Activated CD4-positive, alpha-beta T cell treated with anti-CD3 and anti-CD28 coated beads for 4 hours (primary cell): ENCODE measurements at places on chromosomes 1 and 21.

DNA sequence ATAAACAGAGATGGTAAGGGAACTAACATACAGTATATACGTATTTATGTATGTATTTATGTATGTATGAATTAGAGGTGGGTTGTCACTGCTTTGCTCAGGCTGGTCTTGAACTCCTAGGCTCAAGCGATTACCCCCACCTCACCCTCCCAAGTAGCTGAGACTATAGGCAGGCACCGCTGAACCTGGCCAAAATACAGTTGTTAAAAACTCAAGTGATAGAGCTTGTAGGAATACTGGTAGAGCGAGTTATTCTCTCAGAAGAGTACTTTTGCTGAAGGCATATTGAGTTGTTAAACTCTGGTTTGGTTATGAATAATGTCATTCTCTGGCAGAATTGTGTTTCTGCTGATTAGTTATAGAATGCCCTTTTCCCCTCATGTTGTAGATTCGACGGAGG, 38.9 kb downstream of the UBE4B start:
- no peak for DNase-seq

- DNase-seq: no peak
Measured at GRCh38 chr1:30618335-30618747, 105.0 kb downstream of the MATN1 start.

- DNase-seq: peak; percentile 62
Measured at GRCh38 chr1:67760030-67760821, 73.0 kb downstream of the GNG12 start.

GRCh38 chr1:224513787-224514209, 79.2 kb upstream of the WDR26 start:
- DNase-seq: peak; percentile 72

DNA sequence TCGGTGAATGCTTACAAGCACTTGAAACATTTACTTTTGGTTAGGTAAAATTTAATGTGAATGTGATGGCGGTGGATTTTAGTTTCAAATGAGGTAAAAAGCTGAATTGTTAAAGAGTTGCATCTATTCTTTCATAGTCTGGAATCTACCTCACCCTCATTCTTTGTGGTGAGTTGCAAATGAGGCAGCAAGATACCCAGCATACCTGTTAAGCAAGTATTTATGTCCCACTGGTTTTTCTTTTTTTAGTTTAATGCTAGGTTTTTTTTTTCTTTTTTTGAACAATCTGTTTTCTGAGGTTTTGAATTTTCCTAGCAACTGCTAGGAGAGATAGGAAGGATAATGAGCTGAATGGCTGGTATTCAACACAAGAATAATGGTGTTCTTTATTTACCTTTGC, 127.9 kb upstream of the CACYBP start:
- DNase-seq: no peak

DNA sequence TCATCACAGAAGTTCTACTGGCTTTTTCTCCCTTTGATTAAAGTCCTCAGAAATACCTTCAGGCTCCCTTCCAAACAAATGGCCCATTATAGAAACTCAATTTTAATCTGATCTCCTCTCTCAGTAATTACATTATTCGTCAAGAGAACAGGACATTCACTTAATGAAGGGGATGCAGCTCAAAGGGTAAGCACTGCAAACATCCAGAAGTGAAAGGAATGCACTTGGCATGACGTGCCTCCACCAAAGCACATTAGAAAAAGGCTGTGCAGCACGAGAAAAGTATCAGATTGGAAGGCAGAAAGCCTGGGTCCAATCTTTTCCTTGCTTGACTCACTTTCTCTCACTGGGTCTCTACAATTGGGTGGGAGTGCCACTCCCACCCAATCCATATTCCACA, 222.6 kb upstream of the BEND5 start:
- no peak for DNase-seq

DNA sequence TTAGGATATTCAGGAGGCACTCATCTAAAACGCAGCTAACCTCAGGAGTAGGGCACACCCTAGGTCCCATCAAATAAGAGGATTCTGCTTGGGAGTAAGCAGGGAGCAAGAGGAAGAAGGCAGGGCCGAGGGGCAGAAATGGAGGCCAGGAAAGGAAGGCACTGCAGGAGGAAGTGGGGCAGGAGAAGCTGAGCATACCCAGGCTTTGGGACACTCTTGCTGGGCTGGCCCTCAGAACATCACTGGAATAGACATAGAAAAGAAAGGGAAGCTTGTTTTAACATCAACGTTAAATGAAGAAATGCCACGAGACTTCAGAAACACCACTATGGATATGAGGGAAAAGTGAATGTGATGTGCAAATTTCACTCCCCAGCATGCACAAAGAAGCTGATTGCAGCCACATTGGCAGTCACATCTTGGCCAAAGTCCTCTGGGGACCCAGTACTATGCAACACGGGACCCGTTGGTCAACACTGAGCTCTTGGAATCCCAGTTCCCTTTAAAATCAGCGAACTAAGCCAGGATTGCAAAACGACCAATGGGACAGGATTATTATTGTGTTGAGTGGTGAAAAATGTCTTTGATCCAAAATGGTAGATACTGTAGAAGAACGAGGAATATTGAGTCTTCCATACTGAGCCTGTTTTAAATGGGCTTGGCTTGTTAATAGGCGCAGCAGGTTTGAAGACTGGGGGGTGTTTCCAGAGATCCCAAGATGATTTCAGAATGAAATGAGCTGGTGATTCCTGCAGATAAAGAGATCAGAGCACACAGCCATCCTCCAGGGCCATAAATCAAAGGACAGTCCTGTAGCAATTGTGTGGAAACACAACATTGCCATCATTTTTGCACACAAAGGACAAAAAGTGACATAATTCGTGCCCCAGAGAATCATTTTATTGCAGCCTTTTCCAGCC, 152.4 kb downstream of the TOMM20 start:
- DNase-seq: no peak

- no peak for DNase-seq
Measured at GRCh38 chr1:24702511-24703293, 42.5 kb upstream of the CLIC4 start.

DNA sequence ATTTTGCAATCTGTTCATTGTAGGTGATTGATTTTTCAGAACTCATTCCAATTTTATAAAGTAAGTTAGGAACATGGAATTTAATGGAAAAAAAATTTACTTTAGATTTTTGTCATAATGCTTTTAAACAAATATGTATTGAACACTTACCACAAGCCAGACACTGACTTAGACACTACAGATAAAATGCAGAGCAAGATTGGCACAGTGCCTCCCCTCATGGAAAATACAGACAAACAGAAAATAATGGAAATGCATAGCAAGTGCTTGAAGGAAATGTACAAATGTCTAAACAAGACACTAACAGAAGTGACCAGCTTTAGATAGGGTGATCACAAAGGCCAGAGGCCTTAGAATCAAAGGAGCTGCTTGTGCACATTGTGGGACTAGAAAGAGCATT, 260.5 kb upstream of the ADGRL2 start:
- no peak for DNase-seq

DNA sequence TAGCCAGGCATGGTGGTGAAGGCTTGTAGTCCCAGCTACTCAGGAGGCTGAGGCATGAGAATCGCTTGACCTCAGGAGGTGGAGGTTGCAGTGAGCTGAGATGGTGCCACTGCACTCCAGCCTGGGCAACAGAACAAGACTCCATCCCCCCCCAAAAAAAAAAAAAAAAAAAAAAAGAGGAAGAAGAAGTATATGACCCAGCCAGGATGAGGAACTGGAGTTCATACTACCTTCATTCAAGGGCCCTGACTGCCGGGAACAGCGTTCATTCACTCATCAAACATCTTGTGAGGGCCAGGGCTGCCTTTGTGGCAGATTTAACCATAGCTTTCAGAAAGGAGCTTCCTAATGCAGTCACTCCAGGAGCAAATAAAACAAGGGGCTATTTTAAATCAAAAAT, 127.6 kb downstream of the MRPS6 start:
- no peak for DNase-seq

- no peak for DNase-seq
Measured at GRCh38 chr1:12475101-12475500, 142.9 kb downstream of the DHRS3 start.

GRCh38 chr1:192907545-192908243, 98.9 kb downstream of the RGS2 start:
- DNase-seq: no peak

DNA sequence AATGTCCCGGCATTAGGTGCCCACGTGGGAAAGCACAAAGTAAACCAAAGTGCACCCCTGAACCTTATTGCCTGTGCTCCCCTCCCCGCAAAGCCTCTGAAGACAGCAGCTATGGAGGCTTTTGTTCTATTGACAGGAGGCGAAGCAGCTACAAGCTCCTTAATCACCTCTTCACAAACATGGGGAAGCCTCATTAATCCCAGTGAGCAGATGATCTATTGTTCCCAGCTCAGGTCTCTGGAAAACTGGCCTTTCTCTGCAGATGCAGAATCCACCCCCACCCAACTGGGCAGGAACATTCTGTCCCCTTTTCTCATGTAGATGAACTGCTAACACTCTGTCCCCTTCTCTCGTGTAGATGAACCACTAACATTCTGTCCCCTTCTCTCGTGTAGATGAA, 190.5 kb upstream of the CSF3R start:
- no peak for DNase-seq

GRCh38 chr21:36022427-36023091, 37.8 kb downstream of the SETD4 start:
- no peak for DNase-seq

DNA sequence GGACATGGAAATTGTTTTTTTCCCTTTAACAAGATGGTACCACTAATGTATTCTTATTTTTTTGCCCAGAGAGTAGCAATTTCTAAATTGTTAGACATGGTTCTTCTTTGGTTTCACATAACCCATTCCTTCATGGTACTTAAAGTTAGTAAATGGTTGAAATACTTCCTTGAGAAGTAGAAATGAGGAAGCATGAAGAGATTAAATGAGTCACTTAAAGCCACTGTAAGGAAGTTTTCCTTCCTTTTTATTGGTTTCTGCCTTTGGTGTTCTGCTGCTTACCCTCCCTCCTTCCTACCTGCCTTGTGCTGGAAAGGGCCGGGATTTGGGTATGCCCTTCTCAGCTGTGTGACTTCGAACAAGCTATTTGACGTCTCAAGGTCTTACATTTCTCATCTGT, 101.0 kb downstream of the KIF26B start:
- no peak for DNase-seq

GRCh38 chr1:14956579-14957195, 196.9 kb upstream of the TMEM51 start:
- DNase-seq: no peak

GRCh38 chr1:180252638-180253536, 22.8 kb downstream of the LHX4 start:
- DNase-seq: peak; percentile 47

DNA sequence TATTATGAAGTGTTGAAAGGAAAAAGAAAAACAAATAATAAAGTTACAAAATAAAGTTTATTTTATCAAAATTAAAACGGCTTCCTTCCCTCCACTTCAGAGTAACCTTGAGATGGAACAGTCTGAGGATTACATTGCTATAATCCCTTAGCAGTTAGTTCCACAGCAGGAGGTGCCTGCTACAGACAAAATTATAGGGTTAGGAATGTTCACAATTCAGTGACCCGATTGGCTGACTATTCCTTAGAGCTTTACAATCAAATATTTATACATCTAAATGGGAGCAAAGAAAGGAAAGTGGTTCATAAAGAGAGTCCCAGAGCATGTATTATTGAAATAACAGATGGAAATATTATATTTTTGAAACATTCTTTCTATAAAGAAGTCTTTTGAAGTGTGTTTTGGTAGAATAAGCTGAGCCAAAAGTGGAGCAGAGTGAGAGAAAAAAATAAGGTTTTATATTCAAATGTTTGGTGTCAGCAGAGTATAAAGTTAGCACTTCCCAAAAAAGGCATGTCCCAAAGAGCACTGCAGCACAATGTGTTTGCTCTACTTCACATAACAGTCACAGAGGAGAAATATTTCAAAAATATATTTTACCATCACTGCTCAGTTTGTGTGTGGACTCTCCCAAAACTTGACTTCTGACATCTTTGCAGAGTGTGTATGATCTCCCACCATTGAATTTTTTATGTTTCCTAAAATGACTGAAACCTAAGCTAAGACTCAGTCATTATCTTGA, 71.4 kb upstream of the GORAB start:
- DNase-seq: no peak

- no peak for DNase-seq
Measured at GRCh38 chr1:35447278-35447677, 109.9 kb downstream of the KIAA0319L start.

GRCh38 chr1:1361982-1362423, 3.6 kb upstream of the MXRA8 start:
- DNase-seq: no peak

- no peak for DNase-seq
Measured at GRCh38 chr1:9150582-9151327, 21.9 kb upstream of the GPR157 start.

- DNase-seq: no peak
Measured at GRCh38 chr1:235275223-235275622, 52.8 kb downstream of the ARID4B start.

- no peak for DNase-seq
Measured at GRCh38 chr1:17907999-17908398, 152.9 kb downstream of the ACTL8 start.
